Activated naive CD4-positive, alpha-beta T cell treated with Interleukin-2 at 50 U/mL for 16 hours (primary cell): ENCODE measurements at places on chromosomes 6 and 20.

DNA sequence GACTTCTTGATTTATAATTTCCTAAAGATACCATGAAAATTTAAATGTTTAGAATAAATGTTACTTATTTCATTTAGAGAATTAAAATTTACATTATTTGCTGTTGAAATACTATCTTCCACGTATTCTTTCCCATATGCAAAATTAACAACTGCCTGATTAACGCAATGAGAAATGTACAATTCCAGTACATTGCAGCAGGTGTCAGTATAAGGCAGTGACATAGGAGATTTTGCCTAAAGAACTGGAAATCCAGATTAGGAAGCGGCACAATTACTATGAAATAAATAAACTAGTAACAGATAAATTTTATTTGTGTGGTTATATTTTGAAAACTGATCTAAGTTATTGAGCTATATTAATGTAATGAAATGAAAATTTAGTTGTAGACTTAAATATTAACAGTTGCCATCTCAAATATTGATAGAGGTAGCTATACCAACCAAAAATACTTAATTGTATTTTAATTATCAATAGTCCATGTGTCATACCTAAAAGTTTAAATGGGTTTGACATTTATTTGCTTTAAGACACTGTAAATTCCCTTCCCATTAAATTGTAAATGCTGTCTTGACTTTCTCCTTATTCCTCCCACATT is 300.2 kb downstream of the UTRN start:
- DNase-seq: no peak

GRCh38 chr6:43904311-43905123 is 134.5 kb downstream of the VEGFA start:
- no peak for DNase-seq

DNA sequence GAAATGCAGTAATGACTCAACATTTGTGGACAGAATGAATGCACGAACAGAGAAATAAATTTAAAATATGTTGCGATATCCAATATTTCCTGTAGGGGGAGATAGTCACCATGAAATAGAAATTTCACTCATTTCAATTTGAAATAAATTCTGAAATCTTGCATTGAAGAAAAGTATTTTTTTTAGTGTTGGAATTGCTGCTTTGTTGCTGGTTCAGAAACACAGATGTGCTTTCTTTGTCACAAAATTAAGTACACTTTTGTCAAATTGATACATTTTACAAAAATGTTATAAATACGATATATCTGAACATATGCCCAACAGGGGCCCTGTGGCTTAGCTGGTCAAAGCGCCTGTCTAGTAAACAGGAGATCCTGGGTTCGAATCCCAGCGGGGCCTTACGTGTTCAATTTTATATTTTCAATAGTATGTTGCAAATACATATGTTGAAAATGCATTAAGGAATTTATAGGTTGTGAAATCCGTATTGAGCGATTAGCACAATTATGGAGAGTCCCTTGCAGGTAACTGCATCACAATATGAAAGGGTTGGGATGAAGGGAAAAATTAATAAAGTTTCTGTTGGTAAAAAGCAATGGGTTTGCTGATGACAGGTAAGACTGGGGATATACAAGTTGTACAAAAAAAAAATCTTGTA is 85.4 kb upstream of the PRSS16 start:
- no peak for DNase-seq

- DNase-seq: no peak
Observed at GRCh38 chr6:36340306-36340617, 3.6 kb upstream of the BNIP5 start.

GRCh38 chr20:50663095-50663821 is 28.1 kb downstream of the RIPOR3 start:
- peak; percentile 4 for DNase-seq

- DNase-seq: no peak
Observed at GRCh38 chr6:33104887-33105286, 29.1 kb downstream of the HLA-DPB1 start.

DNA sequence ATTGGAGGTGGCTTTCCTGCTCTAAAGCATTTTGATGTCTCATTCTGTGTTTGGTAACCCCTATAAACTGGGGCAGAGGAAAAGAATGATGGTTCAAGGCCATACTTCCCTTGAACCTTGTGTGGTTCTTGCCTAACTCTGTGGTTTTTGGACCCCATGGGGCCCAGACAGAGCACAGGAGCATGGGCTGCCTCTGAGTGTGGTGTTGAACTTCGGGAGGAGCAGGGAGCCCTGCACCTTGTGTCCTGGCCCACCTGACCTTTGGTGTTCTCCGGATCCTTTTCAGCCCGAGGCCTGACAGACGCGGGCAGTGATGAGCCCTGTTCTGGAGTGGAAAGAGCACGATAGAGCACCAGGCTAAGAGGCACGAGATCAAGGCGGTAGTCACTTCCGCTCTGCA is 18.8 kb downstream of the TMEM74B start:
- no peak for DNase-seq

GRCh38 chr6:135877666-135878065 is 26.2 kb downstream of the PDE7B start:
- no peak for DNase-seq

DNA sequence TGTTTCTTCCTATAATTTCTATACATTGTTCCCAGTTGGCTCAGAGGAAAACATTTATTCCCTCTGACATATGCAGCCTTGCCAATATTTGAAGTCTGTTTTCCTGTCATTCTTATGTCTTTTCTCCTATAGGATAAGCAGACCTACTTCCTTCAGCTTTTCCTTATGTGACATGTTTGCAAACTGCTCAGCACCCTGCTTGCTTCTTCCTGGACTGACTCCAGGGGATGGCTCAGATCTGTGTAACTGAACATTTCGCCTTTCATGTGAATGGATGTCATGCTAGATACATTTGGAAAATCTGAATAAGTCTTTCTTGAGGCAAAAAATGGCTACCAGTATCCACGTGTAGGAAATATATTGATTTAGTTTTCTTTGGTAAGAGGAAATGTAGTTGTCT is 113.2 kb downstream of the CARMIL1 start:
- no peak for DNase-seq

GRCh38 chr6:163599136-163599535 is 184.6 kb downstream of the QKI start:
- no peak for DNase-seq

GRCh38 chr20:1877609-1878200 is 17.5 kb upstream of the SIRPA start:
- no peak for DNase-seq

GRCh38 chr6:93123585-93123984 is 295.8 kb downstream of the EPHA7 start:
- no peak for DNase-seq

- no peak for DNase-seq
Observed at GRCh38 chr20:31954500-31954899, 2.7 kb upstream of the PDRG1 start.

DNA sequence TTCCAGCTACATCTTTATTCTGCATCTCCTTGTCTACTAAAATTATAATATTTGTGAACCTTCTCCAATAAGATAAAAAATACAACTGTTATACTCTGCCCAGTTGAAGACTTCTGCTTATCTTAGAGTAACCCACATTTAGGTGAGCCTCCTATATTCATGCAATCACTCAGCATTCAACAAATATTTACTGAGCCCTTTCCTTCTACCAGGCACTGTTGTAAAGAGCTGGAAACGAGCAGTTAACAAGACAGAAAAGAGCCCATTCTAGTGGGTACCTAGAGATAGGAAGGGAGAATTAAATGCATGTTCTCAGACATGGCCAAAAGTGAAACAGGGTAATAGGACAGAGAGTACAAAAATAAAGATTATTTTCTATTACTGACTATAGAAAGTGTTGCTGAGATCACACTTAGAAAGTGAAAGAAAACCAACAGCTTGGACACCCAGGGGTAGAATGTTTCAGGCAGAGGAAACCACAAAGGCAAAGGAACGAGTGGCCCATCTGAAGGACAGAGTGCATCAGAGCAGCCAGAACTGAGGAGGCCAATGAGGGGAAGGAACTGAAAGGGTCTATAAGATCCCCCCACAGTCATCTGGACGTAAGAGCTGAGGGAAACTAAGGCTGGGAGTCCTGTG is 50.8 kb upstream of the SMLR1 start:
- no peak for DNase-seq

DNA sequence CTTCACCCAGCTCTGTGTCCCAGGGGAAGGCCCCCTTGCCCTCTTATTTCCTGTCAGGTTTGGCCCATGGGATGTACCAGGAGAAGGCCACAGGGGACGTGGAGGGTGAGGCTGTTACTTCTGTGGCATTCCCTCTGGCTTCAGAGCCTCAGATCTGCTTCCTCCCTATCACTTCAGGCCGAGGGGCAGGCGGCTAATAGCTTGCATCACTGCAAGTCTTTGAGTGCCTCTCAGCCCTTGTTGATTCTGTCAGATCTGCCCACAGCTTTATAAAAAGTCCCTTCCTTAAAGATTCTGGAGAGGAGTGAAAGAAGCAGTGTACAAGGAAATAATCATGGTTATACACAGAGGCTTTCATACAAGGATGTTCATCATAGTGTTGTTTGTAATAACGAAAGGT is 86.9 kb downstream of the LRFN2 start:
- no peak for DNase-seq

- no peak for DNase-seq
Observed at GRCh38 chr6:36571122-36572043, 22.8 kb upstream of the SRSF3 start.

- DNase-seq: no peak
Observed at GRCh38 chr6:1701668-1702353, 92.1 kb downstream of the FOXC1 start.

DNA sequence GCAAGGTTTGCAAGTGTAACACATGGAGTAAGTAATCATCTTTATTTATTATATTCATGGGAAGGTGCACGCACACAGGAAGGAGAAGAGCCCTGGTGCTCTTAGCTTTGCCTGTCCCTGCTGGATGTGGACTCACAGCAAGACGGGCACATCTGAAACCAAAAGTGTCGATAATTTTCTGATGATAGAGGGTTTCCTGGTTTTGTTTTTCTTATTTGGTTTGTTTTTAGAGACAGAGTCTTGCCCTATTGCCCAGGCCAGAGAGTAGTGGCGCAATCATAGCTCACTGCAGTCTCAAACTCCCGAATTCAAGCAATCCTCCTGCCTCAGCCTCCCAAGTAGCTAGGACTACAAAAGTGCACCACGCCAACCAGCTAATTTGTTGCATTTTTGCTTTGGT is 7.8 kb upstream of the KHDC1L start:
- DNase-seq: no peak

DNA sequence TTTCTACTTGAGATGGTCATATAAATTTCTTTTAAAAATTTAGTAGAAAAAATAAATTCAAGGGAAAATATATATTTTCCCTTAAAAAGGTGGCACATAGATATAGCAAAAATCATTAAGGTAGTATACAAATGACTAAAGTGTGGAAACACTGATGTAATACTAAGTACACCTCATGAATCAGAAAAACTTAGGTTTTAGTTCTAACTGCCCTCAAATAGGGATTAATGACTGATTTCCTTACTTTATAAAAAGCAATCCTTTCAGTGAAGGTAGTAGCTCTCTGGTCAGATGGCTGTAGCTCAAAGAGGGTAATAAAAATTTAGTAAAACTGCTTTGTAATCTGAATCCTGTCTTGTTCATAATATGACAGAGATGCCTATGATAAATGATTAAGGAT is 63.5 kb downstream of the FYN start:
- no peak for DNase-seq

GRCh38 chr6:139161169-139161568 is 26.3 kb downstream of the HECA start:
- peak; percentile 54 for DNase-seq

DNA sequence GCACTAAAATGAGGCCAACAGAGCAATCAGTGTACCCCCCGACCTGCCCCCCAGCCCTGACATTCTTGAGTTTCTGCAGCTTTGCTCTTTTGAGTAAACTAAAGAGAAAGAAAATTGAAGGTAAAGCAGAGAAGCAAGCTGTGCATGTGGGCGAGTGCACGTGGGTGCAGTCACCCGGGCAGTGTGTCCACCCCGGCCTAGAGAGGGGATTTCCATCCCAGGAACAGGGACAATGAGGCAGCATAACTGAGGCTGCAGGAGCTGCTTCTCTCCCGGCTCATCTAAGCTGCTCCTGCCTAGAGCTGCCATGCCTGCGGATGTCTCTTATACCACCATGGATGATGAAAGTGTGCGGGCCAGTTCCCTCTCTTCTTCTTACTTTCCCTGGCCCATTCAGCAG is 16.8 kb downstream of the CASS4 start:
- DNase-seq: no peak

- DNase-seq: no peak
Observed at GRCh38 chr6:89216411-89216810, 747 bp downstream of the GABRR1 start.

DNA sequence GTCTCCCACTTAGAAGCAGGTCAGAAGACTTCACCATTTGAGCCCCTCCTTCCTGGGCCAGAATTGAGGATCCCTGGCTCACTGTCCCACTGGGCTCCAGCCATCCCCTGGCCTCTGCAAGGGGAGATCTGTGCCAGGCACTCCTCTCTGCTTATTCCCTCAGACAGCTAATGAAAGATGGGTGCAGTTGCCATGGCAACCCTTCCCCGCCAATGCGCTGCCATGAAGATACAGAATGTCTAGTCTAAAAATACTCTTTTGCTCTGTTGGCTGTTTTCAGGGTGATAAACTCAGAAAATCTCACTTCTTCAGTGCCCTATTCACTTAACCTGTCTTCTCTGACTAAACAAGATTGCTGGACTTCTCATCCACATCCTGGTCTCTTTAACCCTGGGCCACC is 13.6 kb upstream of the TTLL2 start:
- DNase-seq: no peak

GRCh38 chr6:99143108-99143861 is 195.5 kb upstream of the FBXL4 start:
- no peak for DNase-seq

- DNase-seq: peak; percentile 73
Observed at GRCh38 chr20:51639206-51639832, 96.8 kb upstream of the NFATC2 start.

DNA sequence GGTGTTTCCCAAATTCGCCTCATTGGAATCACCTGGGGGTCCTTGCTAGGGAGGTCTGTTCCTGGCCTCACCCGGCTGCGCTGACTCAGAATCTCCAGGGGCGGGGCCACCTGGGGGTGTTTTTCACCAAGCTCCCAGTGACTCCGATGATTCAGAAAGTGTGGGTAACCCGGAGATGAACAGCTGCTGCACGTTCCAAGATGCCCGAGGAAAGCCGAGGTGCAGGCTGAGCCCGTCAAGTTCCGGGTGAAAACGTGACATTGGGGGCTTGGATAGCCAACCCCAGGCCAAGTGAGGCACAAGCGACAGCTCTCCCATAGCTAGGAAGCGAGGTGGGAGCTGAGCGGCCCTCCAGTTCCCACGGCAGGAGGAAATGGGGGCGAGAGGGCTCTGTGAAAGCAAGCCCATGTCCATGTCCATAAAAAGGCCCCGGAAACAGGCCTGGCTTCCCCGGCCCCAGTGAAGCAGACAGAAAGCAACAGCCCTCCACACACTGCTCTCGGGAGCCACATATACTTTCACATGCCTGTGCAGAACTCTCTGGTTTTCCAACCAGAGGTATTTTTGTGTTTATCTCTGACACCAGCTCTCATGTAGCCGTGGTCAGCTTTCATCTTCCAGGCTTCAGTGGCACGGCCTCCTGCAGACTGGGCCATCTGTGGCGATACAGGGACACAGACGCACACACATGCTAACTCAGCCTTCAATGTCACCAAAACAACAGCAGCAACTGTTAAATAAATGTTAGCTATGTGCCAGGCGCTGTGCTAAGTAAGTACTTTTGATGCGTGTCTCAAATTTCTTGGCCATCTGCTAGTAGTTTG is 90.7 kb upstream of the CCDC28A start:
- DNase-seq: no peak

GRCh38 chr20:57991211-57991881 is 237.1 kb downstream of the ANKRD60 start:
- DNase-seq: no peak

GRCh38 chr20:43936805-43937204 is 22.2 kb downstream of the TOX2 start:
- DNase-seq: no peak
